ENCODE measurements at places on chromosomes 13 and 19.

DNA sequence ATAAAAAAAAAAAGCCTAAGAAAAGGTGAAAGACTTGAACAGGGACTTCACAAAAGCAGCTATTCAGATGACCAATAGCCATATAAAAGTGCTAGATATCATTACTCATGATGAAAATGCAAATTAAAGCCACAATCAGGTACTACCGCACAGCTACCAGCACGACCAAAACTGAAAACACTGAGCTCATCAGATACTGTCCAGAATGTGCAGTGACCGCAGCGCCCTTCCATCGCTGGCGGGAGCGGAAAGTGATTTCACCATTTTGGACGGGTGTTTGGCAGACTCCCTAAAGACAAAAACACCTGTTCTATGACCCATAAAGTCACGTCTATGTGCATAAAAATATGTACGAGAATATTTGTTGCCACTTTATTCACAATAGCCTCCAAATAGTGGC lies 60.7 kb downstream of the SLC6A16 start:
- no peak for DNase-seq

DNA sequence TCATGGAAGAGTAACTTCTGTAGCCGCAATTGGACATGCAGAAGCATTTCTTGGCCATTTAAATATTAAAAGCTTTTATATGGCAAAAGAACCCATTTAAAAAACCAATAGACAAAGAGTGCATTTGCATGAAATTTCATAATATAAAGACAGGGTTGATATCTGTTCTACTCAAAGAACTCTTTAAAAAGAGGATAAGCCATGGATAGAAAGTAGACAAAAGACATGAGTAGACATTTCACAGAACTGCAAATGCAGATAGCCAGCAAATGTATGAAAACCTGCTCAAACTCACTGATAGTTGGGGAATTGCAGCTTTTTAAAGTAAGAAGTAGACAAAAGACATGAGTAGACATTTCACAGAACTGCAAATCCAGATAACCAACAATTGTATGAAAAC lies 218.1 kb downstream of the SHISA2 start:
- no peak for DNase-seq

GRCh38 chr13:24243302-24243701 lies 66.1 kb upstream of the C1QTNF9 start:
- DNase-seq: peak; percentile 29

DNA sequence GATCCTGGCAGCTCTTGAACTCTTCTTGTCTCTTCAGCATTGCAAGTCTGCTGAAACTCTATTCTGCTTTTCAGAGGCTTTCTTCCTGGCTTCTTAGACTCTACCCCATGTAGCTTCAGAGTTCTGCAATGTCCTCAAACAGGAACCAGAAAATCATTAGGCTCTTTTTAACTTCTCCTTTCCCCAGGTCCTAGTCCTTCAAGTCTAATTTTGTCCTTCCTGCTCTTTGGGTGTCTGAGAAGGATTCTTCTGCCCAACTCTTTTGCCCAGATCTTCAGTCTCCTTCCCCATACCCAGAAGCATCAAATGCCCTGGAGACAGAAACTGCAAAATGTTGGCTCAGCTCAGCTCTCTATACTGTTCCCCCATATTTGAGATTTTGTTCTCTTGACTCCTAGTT lies 50.0 kb upstream of the CALM3 start:
- peak; percentile 83 for DNase-seq

DNA sequence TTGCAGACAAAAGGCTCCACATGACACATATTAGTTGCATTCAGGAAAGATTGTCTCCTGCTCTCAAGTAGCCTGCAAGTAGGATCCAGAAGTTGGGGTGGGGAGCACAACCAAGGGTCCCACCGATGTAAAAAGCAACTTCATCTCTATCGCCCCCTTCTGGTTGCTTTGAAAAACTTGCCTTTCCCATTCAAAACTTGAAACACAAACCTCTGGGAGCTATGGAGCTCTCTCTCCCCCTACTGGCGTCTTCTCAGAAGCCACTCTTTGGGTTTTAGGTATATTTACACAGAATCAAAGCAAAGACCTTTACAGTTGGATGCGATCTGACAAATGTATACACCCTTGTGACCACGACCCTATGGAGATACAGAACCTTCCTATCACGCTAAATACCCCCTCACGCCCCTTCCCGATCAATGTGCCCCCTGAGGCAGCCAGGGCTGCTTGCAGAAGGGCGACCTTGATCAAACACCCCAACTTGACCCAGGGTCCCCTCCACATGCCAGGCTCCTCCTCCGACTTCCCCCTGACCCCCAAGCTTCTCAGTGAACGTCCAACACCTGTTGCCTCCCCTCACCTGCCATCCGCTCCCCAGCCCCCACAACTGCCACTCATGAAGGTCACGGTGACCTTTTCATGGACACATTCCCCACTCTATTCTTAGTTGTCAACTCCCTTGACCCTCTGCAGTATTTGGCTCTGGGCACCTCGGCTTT lies 10.1 kb downstream of the NOSIP start:
- peak; percentile 94 for DNase-seq

- no peak for DNase-seq
Observed at GRCh38 chr19:53389978-53390377, 5.0 kb upstream of the ZNF765 start.

- DNase-seq: no peak
Observed at GRCh38 chr13:51313619-51314018, 25.9 kb upstream of the SERPINE3 start.

- no peak for DNase-seq
Observed at GRCh38 chr19:5553892-5554291, 13.9 kb downstream of the TINCR start.

DNA sequence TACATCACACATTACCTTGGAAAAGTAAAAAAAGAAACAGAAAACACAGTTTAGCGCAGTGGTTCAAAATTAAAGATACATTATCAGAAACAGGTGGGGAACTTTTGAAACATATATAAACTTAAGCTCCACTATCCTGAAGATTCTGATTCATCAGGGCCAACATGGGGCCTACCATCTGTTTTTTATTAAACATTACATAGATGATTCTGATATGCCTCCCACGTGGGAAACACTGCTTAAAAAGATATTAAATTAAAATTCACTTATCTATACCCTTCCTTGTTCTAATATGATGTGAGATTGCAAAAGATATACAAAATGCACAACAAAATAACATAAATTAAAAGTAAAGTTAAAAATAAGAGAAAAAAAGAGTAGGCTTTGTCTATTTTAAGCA lies 125.0 kb downstream of the VWA8 start:
- DNase-seq: no peak

DNA sequence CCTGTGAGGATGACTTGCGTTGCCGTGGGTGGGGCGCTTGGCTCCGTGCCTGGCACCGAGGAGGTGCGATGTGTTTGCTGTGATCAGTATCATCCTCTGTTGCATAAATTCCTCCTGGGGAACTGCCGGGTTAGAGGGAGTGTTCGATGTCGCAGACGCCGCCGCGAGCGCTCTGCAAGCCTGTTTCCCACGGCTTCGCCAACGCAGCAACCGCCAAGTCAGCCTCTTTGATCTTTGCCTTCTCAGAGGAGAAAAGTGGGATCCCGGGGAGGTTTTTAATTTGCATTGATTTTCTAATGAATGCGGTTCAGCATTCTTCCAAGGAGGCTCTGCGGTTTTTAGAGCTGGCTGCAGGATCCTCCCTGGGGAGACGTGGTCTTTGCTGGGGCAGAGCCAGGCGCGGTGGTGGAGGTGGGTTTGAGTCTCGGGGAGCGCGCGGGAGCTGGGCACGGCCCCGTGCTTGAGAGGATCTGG lies 7.6 kb downstream of the GPR32 start:
- DNase-seq: no peak

- no peak for DNase-seq
Observed at GRCh38 chr13:80783926-80784565, 443.1 kb upstream of the SPRY2 start.

GRCh38 chr19:55369653-55370304 lies 484 bp downstream of the IL11 start:
- no peak for DNase-seq

DNA sequence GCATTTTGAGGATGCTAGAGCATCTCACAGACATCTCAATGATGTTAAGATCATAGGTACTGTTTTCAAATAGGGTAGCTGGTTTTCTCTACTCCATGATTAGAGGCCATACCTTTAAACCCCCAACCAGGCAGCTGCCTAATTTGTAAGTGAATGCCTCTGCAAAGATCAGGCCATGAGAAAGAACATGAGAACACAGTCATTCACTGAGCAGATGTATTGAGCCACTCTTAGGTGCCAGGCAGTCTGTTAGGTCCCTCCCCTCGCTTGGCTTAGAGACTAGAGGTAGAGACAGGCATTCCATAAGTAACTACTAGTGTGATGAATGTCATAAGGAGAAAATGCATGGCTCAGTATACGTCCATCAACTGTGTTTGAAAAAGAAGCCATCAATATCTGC lies 410.0 kb downstream of the FGF9 start:
- no peak for DNase-seq

DNA sequence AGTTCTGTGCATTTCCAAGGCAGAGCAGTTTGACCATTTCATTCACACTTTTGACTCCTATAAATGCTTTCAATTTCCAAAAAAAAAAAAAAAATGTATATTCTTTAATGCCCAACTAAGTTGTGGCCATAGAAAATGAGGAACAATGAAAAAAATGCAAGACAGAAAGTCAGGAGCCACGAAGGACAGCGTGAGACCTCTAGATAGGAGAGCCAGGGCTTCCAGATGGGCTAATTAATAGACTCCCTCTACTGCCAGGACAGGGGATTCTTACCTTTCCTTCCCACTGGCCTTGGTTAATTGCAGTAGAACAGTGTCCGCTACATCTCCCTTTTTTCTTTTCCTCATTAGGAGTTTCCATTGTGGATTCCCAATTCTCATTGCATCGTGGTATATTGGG lies 8.6 kb downstream of the FPR3 start:
- DNase-seq: no peak

DNA sequence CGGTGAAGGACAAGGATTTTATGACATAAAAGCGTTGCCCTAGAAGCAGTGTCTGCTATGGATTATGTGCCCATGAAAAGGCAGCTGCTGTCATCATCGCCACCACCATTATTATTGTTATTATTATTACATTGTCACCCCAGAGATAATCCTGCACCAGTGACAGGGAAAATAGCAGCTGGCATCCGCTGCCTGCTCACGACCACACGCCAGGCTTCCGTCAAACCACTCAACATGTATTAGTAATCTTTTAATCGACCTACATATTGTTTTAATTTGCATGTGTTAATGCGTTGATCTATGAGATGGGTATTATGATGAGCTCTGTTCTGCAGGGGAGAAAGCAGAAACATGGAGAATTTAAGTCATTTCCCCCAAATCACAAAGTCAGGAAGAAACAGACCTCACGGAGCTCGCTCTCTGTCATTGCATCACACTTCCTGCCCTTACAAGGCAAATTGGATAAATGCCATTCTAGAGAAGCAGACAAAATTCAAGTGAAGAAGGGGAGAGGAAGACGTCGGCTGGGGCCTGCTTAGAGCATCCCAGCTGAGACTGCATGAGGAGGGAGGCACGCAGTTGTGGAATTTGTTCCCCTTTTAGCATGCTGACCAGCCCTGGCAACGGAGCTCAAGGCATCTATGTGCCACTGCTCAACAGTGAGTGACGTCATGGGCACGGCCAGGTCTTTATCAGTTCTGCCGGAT lies at the start of gene FFAR3:
Gene FFAR3 (plus strand): TSS at position 594 of the 707 bp plus-strand sequence. CDS start 431 bp downstream, outside the sequence.
- peak; percentile 86 for DNase-seq

- no peak for DNase-seq
Observed at GRCh38 chr13:94210816-94211215, 268.7 kb downstream of the DCT start.

DNA sequence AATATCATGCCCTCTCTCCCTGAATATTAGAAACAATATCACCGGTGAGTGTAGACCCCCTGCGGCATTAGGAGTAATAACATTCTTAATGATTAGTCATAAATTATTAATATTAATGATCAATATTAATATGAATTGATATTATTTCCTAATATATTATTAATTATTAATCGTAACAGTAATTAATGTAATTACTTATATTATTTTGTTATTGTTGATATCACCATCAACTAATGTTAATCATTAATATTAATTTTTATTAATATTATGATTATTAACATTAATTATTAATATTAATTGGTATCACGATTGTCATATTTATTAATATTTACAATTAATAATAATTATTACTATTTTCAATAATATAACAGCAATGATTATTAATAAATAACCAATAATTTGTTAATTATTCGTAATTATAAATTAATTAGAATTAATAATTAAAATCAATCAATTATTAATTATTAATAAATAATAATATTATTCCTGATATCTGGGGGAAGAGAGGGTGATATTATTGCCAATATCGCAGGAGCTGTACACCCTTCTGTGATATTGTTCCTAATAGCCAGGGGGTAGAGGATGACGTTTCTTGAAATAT lies 528.8 kb upstream of the PCDH20 start:
- DNase-seq: no peak

DNA sequence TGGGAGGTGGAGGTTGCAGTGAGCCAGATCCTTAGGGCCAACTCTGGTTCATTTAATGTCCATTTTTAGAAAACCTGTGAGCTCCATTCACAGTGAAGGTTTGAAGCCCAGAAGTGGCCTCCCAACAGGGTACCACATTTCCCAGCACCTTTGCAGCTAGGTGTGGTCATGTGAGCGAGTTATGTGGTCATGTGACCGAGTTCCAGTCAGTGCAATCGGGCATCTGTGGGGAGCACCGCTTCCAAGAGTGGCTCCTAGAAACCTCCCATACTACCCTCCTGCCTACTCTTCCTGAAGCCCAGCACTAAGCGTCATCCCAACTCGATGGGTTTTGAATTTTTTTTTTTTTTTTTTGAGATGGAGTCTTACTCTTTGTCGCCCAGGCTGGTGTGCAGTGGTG lies 663 bp upstream of the PLA2G4C start:
- DNase-seq: no peak

GRCh38 chr19:406971-407510 lies 1.9 kb downstream of the C2CD4C start:
- no peak for DNase-seq

DNA sequence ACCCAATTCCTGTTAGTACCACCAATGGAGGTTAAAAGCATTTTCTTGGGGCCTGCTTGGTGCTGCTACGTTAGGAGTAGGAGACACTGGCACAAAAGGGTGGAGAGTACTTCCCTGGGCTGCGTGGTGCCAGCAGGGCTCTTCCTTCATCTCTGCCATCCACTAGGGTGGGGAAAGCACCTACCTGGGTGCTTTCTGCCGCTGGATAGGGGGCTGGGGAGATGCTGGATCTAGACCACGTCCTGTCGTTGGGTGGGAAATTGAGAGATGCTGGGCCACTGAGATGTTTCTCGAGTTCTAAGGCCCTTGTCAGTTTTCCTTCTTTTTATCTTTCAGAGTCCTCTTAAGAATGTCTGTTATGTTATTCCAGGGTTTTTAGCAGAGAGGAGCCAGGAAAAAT lies 6.7 kb upstream of the FCGBP start:
- no peak for DNase-seq

GRCh38 chr19:56301155-56301554 lies 13.5 kb downstream of the ZSCAN5A start:
- DNase-seq: no peak
